ENCODE measurements at places on chromosomes 12 and 14.
A peak's percentile ranks its signal among the peaks of the same experiment; 100 is the strongest.

GRCh38 chr14:71414631-71415403 is 507.6 kb downstream of the PCNX1 start:
- no peak for DNase-seq

DNA sequence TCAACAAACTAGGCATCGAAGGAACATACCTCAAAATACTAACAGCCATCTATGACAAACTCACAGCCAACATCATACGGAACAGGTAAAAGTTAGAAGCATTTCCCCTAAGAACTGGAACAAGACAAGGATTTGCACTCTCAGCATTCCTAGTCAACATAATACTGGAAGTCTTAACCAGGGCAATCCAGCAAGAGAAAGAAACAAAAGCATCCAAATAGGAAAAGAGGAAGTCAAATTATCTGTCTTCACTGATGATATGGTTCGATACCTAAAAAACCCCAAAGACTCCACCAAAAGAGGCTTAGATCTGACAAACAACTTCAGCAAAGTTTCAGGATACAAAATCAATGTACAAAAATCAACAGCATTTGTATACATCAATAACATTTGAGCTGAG is 32.5 kb downstream of the CCDC38 start:
- DNase-seq = no peak

GRCh38 chr14:77618381-77618970 is 2.0 kb upstream of the SPTLC2 start:
- no peak for DNase-seq

DNA sequence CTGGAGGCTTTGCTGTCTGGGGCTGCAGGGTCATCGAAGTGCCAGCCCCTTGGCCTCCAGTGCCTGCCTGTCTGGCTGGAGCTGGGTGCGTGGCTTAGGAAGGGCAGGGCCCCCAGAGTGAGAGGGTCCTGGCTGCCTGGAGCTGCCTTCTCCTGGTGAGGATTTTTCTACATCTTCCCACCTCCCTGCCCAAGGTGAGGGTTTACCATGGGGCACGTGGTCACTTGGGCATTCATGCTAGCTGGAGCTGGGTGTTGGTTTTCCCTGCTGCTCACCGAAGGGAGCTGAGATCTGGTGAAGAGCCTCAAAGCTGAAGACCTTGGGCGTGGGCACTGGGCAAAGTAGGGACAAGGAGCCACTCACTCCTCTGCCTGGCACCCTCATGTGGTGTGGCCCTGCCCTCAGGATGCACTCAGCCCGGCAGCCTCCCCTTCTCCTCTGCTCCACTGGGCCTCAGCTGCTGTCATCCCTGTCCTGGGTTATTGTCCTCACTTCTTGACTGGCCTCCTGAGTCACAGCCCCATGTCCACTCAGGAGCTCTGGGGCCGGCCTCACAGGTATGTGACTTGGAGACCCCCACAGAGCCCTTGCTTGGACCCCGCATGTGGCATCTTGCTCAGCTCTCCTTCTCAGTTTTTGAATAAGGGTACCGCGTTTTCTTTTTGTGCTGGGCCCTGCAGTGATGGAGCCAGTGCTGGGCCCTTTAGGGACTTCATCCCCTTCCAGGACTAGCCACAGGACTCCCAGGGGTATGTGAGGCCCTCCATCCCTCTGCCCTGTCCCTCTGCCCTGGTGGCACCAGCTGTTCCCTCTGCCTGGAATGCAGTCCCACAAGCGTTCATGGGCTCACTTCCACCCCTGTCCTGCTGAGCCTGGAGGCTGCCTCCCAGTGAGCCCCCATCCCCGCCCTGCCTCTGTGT is 1.6 kb downstream of the CEP170B start:
- DNase-seq = no peak

- DNase-seq = peak; percentile 17
Observed at GRCh38 chr12:94186278-94187241, 38.2 kb downstream of the PLXNC1 start.

- DNase-seq = no peak
Observed at GRCh38 chr12:110579535-110580253, 3.4 kb downstream of the PPTC7 start.

- DNase-seq = no peak
Observed at GRCh38 chr14:55052269-55052930, 953 bp downstream of the MAPK1IP1L start.

DNA sequence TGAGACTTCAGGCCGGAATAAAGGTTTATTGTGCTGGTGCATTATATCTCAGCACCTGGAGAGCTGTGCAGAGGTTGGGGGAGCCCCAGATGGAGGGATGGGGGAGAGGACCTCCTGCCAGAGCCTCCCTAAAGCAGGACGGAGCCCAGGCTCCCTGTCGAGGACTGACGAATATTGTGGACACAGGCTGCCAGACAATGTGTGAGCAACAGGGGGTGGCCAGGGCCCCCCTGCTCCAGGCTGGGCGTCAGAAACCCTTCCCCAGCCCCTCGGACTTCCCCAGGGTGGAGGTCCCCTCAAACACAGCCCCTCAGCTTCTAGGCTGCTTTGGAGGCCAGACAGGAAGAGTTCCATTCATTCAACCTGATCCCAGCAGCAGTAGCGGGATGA is 8.0 kb downstream of the TMEM119 start:
- DNase-seq = no peak

- DNase-seq = no peak
Observed at GRCh38 chr14:101061411-101062064, 158.0 kb upstream of the RTL1 start.

DNA sequence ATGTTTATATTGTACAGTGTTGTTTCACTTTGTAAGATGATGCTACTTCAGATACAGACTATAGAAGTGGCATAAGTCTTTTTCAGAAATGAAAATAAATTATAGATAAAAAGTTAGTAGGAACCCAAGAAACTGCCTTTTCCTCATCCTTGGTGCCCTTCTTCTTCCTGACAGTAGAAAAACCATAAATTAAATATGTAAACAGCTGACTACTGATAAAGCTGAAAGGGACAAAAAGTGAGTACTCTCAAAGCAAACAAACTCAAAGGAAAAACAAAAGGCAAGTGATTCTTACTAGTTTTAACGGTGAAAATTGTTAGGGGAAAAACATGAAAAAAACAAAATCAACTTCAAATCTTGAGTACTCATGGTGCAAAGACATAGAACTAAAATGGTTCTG is 8.6 kb upstream of the C12orf50 start:
- DNase-seq = no peak

- no peak for DNase-seq
Observed at GRCh38 chr12:21353487-21353886, 18.8 kb upstream of the SLCO1A2 start.

- peak; percentile 82 for DNase-seq
Observed at GRCh38 chr12:120534203-120534702, at the start of gene RNF10. RNF10 (plus strand) TSS chr12:120534356; CDS start chr12:120534812, 456 bp downstream.

- DNase-seq = peak; percentile 40
Observed at GRCh38 chr12:49777800-49778748, 36.7 kb downstream of the TMBIM6 start.

DNA sequence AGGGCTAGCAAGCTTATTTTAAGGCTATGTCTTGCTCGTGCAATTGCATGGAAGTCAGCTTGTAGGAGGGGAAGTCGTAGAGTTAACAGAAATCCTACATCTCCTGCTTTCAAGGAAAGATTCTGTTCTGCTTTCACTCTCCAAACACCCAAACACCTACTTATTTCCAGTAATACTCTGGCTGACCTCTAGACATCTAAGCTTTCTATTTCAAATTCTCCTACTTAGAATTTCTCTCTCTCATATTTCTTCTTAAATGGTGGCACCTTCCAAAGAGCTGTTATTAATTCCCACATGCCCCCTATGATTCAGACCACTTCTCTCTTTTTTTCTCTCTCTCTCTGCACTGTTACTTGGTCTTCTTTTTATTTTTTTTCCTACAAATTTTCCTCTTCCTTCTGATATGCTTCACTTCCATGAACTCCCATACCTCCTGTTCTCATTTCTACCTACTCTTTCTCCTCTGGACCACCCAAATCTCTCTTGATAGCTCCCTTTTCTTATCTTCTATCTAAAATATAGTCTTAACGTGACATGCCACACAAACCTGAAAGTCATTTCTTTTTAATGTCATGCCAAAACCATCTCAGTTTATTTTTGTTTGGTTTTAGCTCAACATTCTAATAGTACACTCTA is 90.8 kb downstream of the RPS6KA5 start:
- DNase-seq = peak; percentile 31

GRCh38 chr12:119115296-119115905 is 63.3 kb upstream of the HSPB8 start:
- peak; percentile 6 for DNase-seq

- no peak for DNase-seq
Observed at GRCh38 chr12:92147491-92147890, 1.8 kb upstream of the BTG1 start.

DNA sequence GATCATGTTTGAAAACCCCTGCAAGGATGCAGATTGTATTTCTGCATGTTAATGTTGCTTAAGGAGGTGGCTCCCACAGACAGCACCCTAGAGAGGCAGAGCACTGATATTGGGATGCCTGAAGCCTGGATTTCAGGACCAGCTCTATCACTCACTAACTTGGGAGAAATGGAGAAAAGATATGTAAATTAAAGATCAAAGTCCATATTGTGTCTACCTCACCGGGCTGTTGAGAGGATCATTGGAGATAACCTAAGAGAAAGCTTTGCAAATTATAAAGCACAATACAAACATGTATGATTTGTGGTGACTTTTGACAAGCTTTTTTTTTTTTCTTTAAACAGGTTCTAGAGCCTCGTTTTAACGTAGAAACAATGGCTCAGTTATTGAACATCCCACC is 7.6 kb upstream of the REP15 start:
- DNase-seq = no peak

GRCh38 chr14:91755570-91756295 is 23.8 kb upstream of the CATSPERB start:
- DNase-seq = peak; percentile 91

DNA sequence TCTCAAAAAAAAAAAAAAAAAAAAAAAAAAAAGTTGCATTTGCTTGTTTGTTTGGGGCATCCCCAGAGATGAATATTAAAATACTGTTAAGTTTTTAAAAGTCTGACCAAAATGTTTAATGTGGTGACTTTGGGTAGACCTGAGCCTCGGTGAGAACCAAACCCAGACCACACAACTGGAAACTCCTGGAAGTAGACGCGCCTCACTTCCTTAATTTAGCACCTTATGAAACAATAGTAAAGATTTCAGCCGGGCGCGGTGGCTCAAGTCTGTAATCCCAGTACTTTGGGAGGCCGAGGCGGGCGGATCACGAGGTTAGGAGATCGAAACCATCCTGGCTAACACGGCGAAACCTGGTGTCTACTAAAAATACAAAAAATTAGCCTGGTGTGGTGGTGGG is 9.3 kb downstream of the NFKBIA start:
- no peak for DNase-seq

DNA sequence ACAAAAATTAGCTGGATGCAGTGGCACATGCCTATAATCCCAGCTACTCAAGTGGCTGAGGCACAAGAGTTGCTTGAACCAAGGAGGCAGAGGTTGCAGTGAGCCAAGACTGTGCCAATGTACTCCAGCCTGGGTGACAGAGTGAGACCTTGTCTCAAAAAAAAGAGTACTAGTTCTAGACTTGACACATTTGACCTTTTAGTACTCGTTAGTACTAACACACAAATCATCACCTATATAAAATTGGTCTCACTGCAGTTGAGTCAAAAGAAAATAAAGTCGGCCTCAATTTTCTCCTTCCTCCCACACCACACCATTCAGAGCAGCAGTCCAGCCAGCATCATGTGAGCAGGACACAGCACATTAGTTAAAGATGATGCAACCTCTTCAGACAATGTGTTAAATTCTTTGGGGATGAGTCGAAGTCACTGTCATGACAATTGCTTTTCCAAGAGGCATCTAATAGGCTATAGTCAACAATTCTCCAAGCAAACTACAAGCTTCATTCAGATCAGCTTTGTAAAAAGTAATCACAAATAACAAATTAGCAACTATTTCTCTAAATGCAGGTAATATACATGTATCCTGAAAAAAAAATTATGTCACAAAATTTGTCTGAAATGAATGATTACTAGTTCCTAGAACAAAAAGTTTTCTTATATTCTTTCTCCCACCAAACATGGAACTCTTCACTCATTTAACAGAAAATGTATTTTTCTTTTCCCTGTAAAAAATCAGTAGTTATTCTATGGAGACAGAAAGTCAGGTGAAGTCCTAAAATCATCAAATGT is 55.6 kb downstream of the CLIP1 start:
- DNase-seq = peak; percentile 46

DNA sequence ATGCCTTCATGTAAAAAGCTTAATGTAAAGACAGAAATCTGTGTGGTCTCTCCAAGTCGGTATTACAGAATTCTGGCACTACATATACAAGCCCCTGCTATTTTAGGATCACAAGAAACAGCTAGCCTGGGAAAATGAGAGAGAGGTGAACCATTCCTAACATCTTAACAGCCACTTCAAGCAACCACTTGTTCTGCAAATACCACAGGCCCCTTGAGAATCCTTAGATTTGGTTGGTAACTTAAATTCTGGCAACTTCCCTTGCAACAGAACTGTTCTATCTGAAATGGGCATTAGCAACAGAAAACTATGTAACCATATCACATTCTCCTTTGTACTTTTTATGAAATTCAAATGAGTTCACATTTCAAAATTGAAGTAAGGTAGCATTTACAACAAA is 68.5 kb downstream of the SPPL3 start:
- no peak for DNase-seq

DNA sequence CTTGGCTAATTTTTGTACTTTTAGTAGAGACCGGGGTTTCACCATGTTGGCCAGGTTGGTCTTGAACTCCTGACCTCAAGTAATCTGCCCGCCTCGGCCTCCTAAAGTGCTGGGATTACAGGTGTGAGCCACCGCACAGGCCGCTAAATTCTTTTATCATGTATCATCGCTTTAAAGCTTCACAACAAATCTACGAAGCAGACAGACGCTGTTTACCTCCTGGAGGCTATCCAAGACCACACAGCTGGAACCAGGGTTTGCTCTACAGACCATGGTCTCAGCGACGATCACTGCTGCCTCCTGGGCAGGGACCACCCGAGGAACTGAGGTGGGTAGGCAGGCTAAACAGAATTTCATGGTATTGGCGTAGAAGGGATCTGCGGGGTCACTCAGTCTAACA is 27.2 kb downstream of the KRT80 start:
- DNase-seq = no peak

DNA sequence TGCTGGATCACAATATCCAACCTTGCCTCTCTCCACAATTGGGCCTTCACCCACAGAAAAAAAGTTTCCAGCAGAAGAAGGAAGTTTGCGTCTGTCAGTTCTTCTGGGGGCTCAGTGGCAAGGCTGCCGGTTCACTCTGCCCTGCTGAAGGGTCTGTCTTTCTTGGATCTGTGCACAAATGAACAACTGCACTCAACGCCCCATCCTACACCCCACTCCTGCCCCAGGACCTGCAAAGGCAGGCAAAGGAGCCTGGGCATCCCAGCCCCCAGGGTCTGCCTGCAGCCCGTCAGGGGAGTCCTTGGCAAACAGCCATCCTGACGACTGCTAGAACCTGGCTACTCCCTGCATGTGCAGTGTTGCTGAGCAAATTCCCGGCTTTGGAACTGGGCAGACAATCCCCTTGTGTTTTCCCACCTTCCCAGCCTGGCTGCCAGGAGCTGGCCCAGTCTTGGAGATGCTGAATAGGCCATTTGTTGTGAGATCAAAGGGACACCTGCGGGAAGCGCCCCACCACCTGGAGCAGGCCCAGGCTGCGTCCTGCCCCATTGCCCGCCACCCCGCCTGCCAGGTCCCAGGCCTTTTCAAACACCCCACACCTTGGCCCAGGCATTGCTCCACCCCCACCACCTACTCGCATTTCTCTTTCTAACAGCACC is 311.9 kb downstream of the BCL11B start:
- no peak for DNase-seq

Data from large intestine (tissue), 12 donors.